ENCODE measurements at places on chromosomes 6 and 20. TPM values are rescaled to one million over a fixed set of nuclear protein-coding genes. Genes with fewer than 3 reads are reported as not detected.

- no peaks in the 10 kb centered on the region for H3K4me1 ChIP-seq
- no peaks in the 10 kb centered on the region for H3K27me3 ChIP-seq
- H3K4me3 ChIP-seq = no peak overlapping the region
- peaks cover 9% of the 10 kb centered on the region for H3K36me3 ChIP-seq
- no peak for DNase-seq
Observed at GRCh38 chr20:38007526-38007925, 25.7 kb downstream of the TTI1 start.

DNA sequence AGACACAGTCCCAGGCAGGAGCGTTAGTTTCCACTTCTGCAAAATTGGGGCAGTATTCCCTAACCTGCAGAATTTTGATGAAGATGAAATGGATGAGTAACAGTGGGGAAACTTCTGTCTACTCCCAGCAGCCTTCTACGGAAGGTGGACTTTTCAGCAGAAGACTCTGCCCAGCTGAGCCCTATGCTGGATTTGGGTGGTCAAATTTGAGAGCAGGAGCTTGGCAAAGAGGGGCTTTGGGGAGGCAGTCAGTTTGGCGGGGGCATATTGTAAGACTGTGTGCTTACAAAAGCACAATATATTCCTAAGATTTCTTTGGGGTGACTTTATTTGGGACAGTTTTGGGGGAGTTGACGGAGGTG lies 5.4 kb upstream of the SDCBP2 start:
- no peak overlapping the region for H3K4me3 ChIP-seq
- peaks cover 11% of the 10 kb centered on the region for H3K4me1 ChIP-seq
- H3K27ac ChIP-seq = no peak overlapping the region
- H3K27me3 ChIP-seq = no peaks in the 10 kb centered on the region

Gene LRRC73
- 0.31 TPM for total RNA-seq

Gene RUNX2
- total RNA-seq = 26.1 TPM

Gene VSX1
- total RNA-seq = not detected

Data from astrocyte (in vitro differentiated cells and primary cell).